ENCODE measurements at places on chromosomes 11 and 22.
A peak's percentile ranks its signal among the peaks of the same experiment; 100 is the strongest.

DNA sequence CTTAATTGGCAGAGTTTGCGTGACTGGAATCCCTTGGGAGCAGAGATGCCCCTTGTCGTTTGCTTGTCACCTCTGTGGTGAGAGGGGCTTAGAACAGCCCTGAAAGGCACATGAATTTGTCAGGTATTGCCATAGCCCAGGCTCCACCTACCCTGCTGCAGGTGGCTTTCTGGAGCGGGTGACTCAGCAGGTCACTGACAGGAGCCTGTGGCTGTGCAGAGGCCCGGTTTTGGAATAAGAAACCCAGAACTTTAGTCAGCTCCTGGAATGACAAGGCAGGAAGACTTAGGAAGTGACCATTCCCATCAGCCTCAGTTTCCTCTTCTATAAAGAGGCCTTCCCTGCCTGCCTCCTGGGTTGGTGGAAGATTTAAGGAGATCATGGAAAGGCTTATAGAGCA is 539.7 kb downstream of the INSC start:
- no peak overlapping the region for H3K4me3 ChIP-seq
- H3K4me1 ChIP-seq: peaks cover 18% of the 10 kb centered on the region
- no peak overlapping the region for H3K27ac ChIP-seq
- peak; percentile 9 for DNase-seq

- H3K36me3 ChIP-seq: no peaks in the 10 kb centered on the region
- no peak overlapping the region for H3K4me3 ChIP-seq
- no peak for DNase-seq
- H3K27ac ChIP-seq: no peak overlapping the region
These were observed 33.7 kb downstream of the C11orf71 start for GRCh38 chr11:114366331-114367243.

DNA sequence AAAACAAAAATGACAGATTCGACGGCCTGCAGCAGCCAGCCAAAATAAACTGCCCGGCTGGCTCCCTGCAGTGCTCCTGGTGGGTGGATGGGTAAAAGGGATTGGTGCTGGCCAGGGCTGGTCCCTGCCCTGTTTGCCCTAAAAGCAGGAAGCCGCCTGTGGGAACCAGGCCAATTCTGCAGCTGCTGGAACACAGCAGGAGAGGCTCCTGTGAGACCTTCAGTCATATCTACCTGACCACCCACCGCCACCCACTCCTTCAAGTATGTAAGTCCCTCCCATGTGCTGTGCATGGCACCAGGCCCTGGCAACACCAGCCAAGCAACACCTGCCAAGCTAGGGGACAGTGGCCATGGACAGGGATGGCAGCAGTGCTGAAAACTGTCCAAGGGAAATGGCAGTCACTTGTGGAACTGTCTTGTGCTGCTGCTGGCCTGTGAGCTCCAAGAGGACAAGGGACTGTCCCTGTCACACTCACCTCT is 48.7 kb upstream of the ARFGAP3 start:
- DNase-seq: no peak
- no peaks in the 10 kb centered on the region for H3K4me1 ChIP-seq
- no peak overlapping the region for H3K27ac ChIP-seq
- peaks cover 5% of the 10 kb centered on the region for H3K36me3 ChIP-seq
- H3K27me3 ChIP-seq: no peaks in the 10 kb centered on the region

DNA sequence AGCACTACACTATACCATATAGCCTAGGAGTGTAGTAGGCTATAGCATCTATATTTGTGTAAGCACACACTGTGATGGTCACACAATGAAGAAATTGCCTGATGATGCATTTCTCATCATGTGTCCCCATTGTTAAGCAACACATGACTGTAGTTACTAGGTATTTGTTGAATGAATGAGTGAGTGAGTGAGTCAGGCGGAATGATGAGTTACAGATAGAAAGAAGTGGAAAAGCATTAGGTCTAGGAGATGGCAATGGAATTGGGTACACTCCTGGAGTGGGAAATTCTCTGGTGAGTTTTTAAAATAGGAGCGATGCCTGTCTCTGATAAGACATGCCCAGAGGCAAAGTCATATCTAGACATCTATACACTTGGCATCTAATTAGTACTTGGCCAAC is 160.5 kb upstream of the TBCEL start:
- DNase-seq: no peak
- H3K4me1 ChIP-seq: no peaks in the 10 kb centered on the region
- no peaks in the 10 kb centered on the region for H3K36me3 ChIP-seq

DNA sequence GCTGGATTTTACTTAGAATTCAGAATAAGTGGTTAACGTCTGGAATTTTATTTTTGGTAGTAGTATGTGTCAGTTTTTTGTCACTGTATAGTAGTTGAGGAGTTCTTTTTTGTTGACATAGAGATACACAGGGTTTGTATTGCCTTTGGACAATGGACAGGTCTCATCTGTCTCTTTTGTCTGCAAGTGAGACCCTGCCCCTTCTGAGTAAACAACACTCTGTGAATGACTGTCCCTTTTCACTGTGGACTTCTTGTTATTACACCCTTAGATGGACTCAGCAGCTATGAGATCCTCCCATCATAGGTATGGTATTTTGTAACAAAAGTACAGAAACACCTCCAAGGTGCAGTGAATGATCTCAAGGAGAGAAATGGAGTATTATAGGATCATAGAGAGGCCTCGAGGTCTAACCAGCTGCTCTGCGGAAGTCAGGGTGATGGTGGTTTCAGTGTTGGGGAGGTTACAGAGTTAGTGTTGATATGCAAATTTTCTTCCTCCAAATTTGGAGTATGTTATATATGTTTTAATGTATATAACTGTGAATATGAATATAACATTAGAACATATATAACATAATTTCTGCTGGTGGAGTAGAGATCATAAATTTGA is 7.8 kb downstream of the PPP6R3 start:
- no peak overlapping the region for H3K4me3 ChIP-seq
- no peaks in the 10 kb centered on the region for H3K27me3 ChIP-seq
- no peak overlapping the region for H3K27ac ChIP-seq
- H3K36me3 ChIP-seq: peaks cover 58% of the 10 kb centered on the region

- DNase-seq: no peak
- H3K4me1 ChIP-seq: no peaks in the 10 kb centered on the region
- no peak overlapping the region for H3K27ac ChIP-seq
- no peaks in the 10 kb centered on the region for H3K36me3 ChIP-seq
- H3K27me3 ChIP-seq: peaks cover 3% of the 10 kb centered on the region
These were observed 336.0 kb downstream of the CADM1 start for GRCh38 chr11:115168229-115168671.

GRCh38 chr22:38713921-38714320 is 8.2 kb downstream of the GTPBP1 start:
- H3K27me3 ChIP-seq: no peaks in the 10 kb centered on the region
- DNase-seq: no peak
- peaks cover 68% of the 10 kb centered on the region for H3K36me3 ChIP-seq
- peak overlapping the region; percentile 56 for H3K27ac ChIP-seq

GRCh38 chr22:32000181-32000580 is 42.9 kb upstream of the SLC5A1 start:
- no peak for DNase-seq
- no peaks in the 10 kb centered on the region for H3K36me3 ChIP-seq
- H3K27ac ChIP-seq: no peak overlapping the region
- H3K27me3 ChIP-seq: no peaks in the 10 kb centered on the region
- no peaks in the 10 kb centered on the region for H3K4me1 ChIP-seq

DNA sequence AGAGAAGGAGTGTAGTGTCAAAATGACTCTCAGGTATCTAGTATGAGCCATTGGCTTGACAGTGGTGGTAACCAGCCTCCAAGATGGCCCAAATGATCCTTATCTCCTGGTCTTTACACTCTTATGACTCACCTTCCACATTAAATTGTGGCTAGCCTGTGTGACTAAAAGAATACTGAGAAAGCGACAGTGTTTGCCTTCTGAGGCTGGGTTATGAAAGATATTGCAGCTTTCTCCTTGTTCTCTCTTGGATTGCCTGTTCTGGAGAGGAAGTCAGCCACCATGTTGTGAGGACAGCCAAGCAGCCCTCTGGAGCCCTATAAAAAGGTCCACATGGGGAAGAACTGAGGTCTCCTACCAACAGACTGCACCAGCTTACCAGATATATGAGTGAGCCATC is 15.8 kb downstream of the C11orf71 start:
- H3K4me1 ChIP-seq: no peaks in the 10 kb centered on the region
- no peak overlapping the region for H3K4me3 ChIP-seq
- H3K36me3 ChIP-seq: no peaks in the 10 kb centered on the region

GRCh38 chr11:94910270-94910669 is 63.1 kb downstream of the CWC15 start:
- H3K4me3 ChIP-seq: no peak overlapping the region
- no peaks in the 10 kb centered on the region for H3K36me3 ChIP-seq
- DNase-seq: no peak
- H3K4me1 ChIP-seq: no peaks in the 10 kb centered on the region

DNA sequence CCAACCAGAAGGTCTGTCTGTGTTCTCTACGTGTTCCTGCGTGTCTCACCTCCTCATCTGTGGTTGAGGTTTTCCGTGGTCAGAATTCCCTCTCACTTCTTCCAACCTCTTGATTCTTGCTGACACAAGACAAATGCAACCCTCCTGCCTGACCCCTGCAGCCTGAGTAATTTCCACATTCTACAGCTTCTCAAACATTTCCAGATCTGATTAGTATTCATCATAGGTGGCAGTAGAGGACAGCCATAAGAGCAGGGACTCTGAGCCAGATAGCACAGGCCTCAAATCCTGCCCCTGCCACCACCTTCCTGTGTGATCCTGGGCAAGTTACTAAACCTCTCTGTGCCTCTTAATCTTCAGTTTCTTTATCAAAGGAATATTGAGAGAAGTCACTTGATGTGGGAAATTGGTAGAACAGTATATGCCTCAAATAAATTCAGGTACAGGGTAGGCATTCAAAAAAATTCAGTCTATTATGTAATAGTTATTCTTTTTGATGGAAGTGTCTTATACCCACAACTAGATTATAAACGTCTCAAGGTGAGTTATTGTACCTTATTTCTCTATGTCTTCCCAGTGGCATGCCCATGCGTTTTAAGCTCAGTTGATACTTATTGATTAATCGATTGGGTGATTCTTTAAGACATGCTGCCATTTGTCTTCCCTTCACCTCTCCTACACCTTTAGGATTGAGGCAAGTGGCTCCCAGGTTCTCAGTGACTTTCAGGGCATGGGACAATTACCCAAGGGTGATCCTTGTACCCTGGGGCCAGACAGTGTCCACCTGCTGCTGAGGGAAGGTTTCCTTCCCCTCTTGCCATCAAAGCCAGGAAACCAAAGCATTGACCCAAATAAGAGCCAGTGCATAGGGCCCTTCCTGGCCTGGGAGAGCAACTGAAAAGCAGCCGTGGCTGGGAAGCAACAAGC is 19.6 kb downstream of the POU2AF1 start:
- H3K36me3 ChIP-seq: no peaks in the 10 kb centered on the region
- H3K27ac ChIP-seq: no peak overlapping the region
- H3K4me1 ChIP-seq: peaks cover 3% of the 10 kb centered on the region
- no peak overlapping the region for H3K4me3 ChIP-seq
- H3K27me3 ChIP-seq: no peaks in the 10 kb centered on the region

- no peak overlapping the region for H3K27ac ChIP-seq
- H3K36me3 ChIP-seq: no peaks in the 10 kb centered on the region
- H3K27me3 ChIP-seq: peaks cover 5% of the 10 kb centered on the region
- H3K4me1 ChIP-seq: no peaks in the 10 kb centered on the region
- DNase-seq: no peak
These were observed 187.8 kb downstream of the HIPK3 start for GRCh38 chr11:33444835-33445594.

- no peak for DNase-seq
- no peaks in the 10 kb centered on the region for H3K4me1 ChIP-seq
- H3K36me3 ChIP-seq: no peaks in the 10 kb centered on the region
- no peak overlapping the region for H3K4me3 ChIP-seq
These were observed 552.4 kb upstream of the ANO5 start for GRCh38 chr11:21640491-21640890.

- H3K4me1 ChIP-seq: no peaks in the 10 kb centered on the region
- H3K4me3 ChIP-seq: no peak overlapping the region
- no peak for DNase-seq
- H3K27ac ChIP-seq: no peak overlapping the region
These were observed 12.0 kb downstream of the SART1 start for GRCh38 chr11:65973439-65974110.

DNA sequence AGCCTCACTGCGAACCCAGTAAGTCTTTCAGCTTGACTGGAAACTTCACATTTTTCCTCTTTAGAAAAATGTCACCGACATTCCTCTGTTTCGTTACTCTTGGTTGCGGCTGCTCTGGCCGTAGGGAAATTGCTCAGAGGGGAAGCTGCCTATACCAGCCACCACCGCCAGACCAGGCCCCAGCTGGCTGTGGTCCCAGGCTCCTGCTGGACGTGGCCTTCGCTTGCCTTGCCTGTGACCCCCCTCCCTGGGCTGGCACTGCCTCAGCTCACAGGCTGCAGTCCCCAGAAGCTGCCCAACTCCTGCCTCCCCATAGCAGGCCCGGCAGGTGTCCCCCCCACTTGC is 197.8 kb downstream of the MN1 start:
- H3K4me3 ChIP-seq: no peak overlapping the region
- DNase-seq: no peak
- H3K27ac ChIP-seq: no peak overlapping the region
- H3K36me3 ChIP-seq: no peaks in the 10 kb centered on the region
- peaks cover 20% of the 10 kb centered on the region for H3K27me3 ChIP-seq

DNA sequence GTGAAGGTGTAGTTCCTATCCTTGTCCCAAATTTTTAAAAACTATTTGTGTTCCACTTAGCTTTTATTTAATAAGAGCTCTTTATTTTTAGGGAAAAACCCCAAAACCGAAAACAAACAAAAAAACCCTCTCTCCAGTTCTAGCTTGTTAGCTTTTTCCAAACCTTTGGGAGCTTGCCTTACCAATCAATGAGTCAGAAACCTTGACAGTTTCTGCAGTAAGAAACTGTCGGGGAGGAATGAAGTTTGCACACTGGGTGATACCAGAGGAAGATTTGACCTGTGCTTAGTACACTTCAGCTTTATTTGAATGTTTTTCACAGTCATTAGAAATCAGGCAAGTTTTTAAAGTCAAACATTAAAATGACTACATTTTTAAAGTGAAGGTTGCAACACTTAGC is 105.0 kb downstream of the FAT3 start:
- no peaks in the 10 kb centered on the region for H3K36me3 ChIP-seq
- no peaks in the 10 kb centered on the region for H3K4me1 ChIP-seq
- H3K4me3 ChIP-seq: no peak overlapping the region

DNA sequence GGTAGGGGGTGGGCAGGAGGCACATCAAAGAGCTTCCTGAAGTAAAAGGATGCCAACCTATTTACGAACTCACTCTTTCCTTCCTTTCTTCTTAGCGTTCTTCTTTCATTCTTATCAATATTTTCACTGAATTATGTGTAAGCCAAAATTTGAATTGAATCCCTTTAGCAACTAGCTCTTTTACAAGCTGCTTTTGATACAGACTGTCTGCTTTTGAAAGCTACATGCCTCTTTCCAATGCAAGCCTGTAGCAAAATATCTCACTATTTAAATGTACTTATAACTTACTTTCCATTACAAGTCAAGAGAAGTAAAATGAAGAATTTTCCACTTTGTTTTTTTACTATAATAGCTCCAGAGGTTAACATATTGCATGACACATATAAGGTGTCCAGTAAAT is 186.6 kb downstream of the NXPE2 start:
- no peak overlapping the region for H3K27ac ChIP-seq
- DNase-seq: no peak

Data from K562 (cell line).